Activated CD4-positive, CD25-positive, alpha-beta regulatory T cell treated with anti-CD3 and anti-CD28 coated beads, Interleukin-2, amount 50 U/mL, for 16 hours (primary cell): ENCODE measurements at places on chromosomes 4 and X.

- no peak for DNase-seq
Observed at GRCh38 chrX:45771114-45771513, 570.4 kb upstream of the DIPK2B start.

GRCh38 chrX:29528281-29528680 lies 687.1 kb upstream of the MAGEB2 start:
- DNase-seq: no peak

DNA sequence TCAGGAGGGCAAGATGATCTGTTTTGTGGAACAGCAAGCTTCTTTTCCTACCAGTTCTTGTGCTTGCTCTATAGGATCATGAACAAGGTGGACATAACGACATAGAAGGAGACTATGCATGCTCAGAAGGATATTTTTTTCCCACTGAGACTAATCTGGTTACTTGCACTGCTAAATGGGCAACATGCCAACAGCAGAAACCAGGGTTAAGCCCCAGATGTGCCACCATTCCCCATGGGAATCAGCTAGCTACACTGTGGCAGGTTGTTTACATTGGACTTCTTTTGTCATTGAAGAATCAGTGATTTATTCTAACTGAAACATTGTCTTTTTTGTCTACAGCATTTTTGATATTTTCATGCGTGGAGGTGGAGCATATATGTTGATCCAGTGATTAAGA lies 165.6 kb downstream of the C4orf33 start:
- DNase-seq: no peak

DNA sequence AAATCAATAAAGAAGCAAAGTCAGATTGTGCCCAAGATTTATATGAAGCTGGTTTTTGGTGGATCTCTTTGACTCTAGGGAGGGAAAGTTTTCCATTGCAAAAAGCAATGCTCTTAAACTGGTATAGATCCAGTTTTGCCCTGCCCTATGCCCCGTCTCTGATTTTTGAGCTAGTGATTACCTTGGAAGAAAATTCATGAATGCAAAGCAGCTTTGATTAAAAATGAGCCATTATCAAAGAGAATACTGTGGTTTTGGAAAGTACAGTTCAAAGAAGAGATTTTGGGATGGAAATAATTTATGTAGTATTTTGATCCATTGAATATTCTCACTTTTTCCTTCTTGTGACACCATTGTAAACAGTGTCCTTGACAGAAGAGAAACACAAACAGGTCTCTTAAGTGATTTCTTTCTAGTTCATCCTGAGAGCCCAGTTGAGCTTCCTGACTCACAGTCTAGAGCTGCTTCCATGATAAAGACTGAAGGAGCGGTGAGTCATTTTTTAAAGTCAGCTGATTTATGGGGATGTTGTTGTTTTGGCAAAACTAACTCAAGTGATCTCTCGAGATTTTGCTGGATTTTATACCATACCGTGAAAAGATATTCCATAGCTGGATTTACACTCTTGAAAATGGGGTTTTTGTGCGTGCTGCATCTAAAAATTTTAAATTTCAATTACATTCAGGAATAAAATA lies 76.7 kb downstream of the AFF1 start:
- DNase-seq: no peak

GRCh38 chrX:12777670-12778069 lies 13.5 kb upstream of the PRPS2 start:
- DNase-seq: no peak

- DNase-seq: no peak
Observed at GRCh38 chrX:18895189-18895951, 88.5 kb downstream of the PHKA2 start.

DNA sequence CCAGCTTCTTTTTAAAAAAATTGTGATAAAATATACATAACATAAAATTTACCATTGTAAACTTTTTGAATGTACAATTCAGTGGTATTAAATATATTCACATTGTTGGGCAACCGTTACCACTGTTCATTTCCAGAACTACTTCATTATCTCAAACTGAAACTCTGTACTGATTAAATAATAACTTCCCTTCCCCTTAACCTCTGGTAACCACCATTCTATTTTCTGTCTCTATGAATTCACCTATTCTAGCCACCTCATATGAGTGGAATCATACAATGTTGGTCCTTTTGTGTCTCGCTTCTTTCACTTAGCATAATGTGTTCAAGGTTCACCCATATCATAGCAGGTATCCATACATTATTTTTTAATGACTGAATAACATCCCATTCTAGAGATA lies 8.3 kb downstream of the GPR50 start:
- no peak for DNase-seq
